Upper lobe of right lung (tissue), 1 donor: ENCODE measurements at places on chromosomes 3 and 15. TPM values are rescaled to one million over a fixed set of nuclear protein-coding genes. Genes with fewer than 3 reads are reported as not detected.

Gene GPR171
- total RNA-seq, result 3.2 TPM

Gene VPS18
- 24.5 TPM for total RNA-seq

DNA sequence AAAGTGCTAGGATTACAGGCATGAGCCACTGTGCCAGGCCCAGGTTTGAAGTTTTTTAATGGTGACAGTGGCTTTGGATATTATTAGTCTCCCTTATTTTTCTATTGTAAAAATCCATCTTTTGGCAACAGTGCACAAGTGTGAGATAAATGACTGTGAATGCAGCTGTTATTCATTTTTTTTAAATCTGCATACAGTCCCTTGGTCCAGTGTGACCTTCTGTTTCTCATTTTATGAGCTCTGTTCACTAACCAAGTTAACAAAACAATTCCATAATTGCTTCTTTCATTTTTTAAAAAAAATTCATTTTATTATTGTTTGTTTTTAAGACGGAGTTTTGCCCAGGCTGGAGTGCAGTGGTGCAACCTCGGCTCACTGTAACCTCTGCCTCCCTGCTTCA is 381.8 kb downstream of the NAALADL2 start:
- no peaks in the 10 kb centered on the region for H3K27me3 ChIP-seq
- H3K4me1 ChIP-seq, result no peaks in the 10 kb centered on the region
- H3K4me3 ChIP-seq, result no peak overlapping the region
- H3K27ac ChIP-seq, result no peak overlapping the region

DNA sequence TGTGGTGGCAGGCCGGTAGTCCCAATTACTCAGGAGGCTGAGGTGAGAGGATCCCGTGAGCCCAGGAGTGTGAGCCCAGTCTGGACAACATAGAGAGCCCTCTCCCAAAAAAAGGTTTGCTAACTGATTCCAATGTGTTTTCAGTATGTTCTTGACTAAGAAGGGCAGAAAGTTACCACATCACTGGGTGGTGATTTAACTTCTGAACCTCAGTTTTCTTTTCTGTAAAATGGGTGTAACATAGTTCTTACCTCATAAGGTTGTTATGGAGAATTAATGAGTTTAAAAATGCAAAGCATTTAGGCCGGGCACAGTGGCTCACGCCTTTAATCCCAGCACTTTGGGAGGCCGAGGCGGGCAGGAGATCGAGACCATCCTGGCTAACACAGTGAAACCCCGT is 28.5 kb upstream of the RAF1 start:
- H3K27ac ChIP-seq, result no peak overlapping the region
- H3K36me3 ChIP-seq, result no peaks in the 10 kb centered on the region
- no peak for DNase-seq
- no peaks in the 10 kb centered on the region for H3K4me1 ChIP-seq
- H3K27me3 ChIP-seq, result no peaks in the 10 kb centered on the region

GRCh38 chr3:177569193-177569592 is 371.9 kb upstream of the TBL1XR1 start:
- H3K4me1 ChIP-seq, result peaks cover 5% of the 10 kb centered on the region
- H3K36me3 ChIP-seq, result no peaks in the 10 kb centered on the region
- no peak overlapping the region for H3K27ac ChIP-seq
- no peak for DNase-seq
- H3K4me3 ChIP-seq, result no peak overlapping the region
- no peaks in the 10 kb centered on the region for H3K27me3 ChIP-seq

DNA sequence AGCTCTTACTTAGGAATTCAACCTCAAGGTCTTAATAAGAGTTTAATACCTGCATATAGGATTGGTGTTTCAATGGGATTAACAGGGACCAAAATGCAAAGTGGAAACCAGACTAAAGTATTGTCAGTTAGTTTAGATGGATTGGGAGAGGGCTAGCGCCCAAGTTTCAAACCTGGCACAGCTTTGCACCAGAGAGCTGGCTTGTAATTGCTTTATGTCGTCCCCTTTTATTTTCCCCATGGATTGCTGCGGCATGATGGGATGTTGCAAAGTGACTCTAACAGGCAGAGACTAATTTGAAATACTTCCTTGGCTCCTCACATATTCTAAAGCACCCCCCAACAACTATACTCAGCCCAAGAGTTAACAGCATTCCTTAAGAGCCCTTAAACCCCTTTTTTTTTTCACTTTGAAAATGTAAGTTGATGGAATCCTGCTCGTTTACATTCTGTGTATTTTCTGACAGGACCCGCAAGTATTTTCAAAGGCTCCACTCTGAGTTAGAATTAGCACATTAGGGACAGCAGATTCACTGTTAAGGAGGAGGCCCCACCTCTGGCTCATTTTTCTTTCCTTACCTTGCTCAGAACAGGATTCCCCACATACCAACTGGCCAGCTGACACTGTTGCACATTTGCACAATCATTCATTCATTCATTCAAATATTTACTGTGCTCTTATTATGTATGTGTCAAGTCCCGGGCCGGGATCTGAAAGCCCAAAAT is 214.2 kb downstream of the ERC2 start:
- H3K4me3 ChIP-seq, result no peak overlapping the region
- H3K27ac ChIP-seq, result no peak overlapping the region
- DNase-seq, result no peak
- no peaks in the 10 kb centered on the region for H3K4me1 ChIP-seq
- H3K36me3 ChIP-seq, result no peaks in the 10 kb centered on the region
- no peaks in the 10 kb centered on the region for H3K27me3 ChIP-seq

DNA sequence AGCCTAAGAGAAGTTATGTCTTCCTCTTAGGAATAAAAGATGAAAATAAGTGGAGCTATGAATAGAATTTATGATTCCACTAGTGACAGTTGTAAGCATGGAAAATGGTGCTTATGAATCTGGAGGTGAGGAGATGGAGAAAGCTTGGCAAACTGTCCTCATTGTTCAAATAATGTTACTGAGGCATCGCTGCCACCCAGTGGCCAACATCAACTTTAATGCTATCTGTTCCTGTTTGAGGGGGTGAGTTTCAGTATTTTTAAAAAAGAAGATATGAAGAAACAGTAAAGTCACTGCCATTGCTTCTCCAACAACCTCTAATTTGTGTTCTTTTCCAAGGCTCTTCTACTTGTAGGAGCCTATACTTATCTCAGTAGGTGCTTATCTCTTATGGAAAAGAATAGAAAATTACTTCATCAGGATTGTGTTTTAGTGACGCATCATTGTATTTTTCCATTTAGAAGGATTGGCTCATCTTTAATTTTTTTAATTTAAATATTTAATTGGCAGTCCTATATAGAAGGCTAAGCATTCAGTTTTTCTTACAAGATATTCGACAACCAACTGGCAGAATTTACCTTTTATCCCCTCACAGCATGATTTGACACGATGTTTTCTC is 260.4 kb upstream of the P2RY1 start:
- no peaks in the 10 kb centered on the region for H3K4me1 ChIP-seq
- H3K27ac ChIP-seq, result no peak overlapping the region
- no peak for DNase-seq
- no peaks in the 10 kb centered on the region for H3K36me3 ChIP-seq
- no peaks in the 10 kb centered on the region for H3K27me3 ChIP-seq
- no peak overlapping the region for H3K4me3 ChIP-seq
